ENCODE measurements at places on chromosomes 7 and 10.

- no peak for DNase-seq
These were observed 1.1 kb downstream of the DENND2A start for GRCh38 chr7:140639366-140640053.

- no peak for DNase-seq
These were observed 11.7 kb upstream of the CPA4 start for GRCh38 chr7:130281260-130281659.

DNA sequence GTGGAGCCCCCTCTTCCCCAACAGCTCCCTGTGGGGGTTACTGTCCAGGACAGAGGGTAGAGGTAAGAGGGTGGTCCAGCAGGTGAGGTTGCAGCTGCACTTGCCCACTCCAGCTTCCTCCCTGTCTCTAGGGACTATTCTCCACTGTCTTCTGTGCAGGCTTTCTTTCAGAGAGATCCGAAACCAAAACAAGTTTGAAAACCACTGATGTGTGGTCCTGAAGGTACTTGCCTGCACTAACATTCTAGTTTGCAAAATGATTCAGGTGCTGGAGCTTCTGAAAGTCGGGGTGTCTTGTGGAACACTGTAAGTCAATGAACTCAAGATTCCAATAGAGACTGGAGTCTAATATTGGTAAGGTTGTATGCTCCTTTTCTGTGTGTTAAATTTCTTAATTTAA lies 63.1 kb downstream of the BLNK start:
- no peak for DNase-seq

DNA sequence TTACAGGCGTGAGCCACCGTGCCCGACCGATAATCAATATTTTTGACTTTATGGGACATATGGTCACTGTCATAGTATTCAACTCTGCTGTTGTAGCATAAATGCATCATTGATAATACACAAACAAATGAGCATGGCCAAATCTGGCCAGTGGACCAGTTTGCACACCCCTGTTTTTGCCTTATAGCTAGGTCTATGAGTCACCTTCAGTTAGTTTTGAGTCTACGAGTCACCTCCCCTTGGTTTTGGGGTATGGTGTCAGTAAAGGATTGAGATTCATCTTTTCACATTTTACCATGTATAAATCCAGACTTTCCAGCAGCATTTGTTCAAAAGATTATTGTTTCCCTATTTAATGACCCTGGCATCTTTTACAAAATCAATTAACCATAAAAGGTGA lies 362.5 kb upstream of the NRP1 start:
- no peak for DNase-seq

DNA sequence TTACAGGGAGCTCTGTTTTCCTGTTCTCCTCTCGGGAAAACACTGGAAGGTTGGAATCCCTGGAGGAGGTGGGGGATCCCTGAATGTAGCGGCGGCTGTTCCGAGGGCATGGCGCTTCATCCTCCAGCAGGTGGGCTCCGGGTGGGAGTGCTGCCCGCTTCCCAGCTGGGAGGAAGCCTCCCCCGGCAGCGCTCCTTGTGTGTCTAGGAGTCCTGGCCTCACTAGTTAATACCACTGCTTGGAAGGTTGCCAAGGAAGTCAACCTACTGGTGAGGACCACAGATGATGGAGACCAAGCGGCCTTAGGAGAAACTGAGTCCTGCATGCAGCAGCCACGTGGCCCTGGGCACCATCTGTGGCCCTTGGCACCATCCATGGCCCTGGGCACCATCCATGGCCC lies 151.9 kb upstream of the PFKP start:
- DNase-seq = no peak

DNA sequence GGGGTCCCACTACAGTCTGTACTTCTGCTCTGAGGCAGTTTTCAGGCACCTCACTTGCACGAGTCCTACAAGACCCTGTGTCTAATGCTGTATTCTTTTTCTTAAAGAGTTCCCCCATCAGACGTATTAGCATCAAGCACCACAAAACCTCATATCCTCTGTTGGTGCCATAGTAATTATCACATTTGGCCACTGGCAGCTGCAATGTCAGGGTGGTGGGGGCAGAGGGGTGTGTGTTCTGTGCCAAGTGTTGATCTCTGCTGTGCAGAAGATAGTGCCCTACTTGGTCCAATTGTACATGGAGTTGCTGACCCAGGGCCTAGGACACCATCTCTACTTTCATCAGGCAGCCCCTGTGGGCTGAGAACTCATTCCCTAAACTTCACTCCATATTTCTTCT lies 20.0 kb upstream of the JAZF1 start:
- no peak for DNase-seq

DNA sequence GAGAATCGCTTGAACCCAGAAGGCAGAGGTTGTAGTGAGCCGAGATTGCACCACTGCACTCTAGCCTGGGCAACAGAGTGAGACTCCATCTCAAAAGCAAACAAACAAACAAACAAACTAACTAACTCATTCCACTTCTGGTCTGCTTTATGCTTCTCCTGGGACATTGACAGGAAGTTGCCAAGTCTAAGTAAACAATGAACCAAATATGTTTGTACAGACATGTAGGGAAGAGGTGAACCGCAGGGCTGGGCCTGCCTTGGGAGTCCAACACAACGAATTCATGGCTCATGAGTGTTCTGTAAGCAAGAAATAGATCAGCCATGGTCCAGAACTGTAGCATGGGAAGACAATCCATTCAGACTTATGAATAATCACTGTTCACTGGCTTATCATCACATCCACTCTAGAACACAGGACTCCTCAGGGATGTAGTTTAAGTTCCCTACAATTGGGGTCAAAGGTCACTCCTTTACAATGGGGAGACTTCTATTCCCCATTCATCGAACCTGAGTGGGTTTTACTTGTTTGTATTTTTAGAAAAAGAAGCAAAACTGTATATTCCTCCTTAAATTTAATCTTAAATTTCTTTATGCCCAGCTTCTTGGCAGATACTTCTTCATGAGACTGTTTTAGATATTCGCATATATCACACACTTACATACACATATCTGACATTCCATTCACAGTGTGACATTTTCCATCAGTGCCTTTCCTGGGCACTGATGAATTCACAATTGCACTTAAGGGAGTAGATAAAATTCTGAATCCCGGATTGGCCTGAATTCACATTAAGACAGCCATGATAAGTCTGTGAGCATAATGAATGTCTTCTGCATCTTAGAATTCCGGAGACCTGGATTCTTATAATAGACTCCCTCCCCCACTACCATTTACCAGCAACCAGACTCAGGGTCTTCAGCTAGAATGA lies 159.1 kb upstream of the EEPD1 start:
- DNase-seq = no peak

- no peak for DNase-seq
These were observed 19.5 kb upstream of the NOM1 start for GRCh38 chr7:156929789-156930539.

DNA sequence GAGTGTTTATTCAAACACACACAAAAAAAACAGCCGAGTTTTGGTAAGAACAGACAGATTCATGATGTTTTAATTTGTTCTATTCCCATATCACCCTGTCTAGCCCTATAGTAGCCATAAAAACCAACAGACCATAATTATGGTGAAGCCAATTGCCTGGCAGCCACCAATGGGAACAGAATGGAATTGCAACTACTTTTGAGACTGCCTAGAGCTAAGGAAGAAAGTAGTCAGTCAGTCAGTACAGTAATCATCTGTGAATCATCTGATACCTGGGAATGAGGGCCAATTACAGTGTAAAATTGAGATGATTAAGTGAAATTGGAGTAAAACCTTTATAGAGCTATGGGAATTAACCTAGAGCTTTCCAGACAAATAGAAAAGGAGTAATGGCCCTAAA lies 952.7 kb upstream of the KCND2 start:
- DNase-seq = no peak

DNA sequence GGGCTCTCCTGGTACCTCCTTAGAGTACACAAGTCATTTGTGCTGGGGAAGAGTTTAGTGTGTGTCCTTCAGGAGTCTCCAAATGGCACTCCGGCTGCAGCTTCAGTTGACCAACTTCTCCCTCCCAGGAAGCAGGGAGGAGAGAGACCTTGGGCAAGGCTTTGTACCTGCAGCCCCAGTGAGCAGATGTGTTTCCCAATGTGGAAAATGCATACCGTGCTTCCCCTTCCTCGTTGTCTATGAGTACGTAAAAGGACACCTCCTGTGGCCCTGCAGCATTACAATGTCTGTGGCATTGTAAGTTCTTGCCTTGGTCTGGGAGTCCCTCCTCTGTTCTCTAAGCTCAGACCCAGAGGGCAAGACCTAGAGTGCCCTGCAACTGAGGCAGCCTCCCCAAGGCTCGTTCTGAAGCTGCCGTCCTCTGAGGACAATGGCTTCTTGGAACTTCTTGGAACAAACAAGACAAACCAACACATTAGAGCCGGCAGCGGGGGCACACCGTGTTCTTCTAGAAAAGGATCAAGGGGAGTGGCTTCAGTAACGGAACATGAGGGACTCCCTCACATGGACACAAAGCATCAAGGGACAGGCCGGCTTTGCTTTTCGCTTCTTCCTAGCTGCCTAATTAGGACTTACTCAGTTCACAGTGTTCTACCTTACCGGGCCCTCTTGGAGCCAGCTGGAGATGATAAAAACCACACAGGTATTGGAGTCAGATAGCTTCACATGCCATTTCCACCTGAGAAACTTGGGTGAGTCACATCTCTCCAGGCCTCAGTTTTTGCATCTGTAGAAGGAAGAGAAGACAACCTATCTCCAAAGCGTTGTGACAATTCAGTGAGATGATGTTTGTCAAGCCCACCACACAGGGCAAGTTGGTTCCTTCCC lies 20.9 kb upstream of the PPA1 start:
- no peak for DNase-seq
